Activated naive CD8-positive, alpha-beta T cell treated with anti-CD3 and anti-CD28 coated beads for 36 hours (primary cell): ENCODE measurements at places on chromosomes 1 and 21. TPM values are rescaled to one million over a fixed set of nuclear protein-coding genes. Genes with fewer than 3 reads are reported as not detected.

- DNase-seq = no peak
Measured at GRCh38 chr21:46054451-46054881, 43.4 kb upstream of the COL6A2 start.

DNA sequence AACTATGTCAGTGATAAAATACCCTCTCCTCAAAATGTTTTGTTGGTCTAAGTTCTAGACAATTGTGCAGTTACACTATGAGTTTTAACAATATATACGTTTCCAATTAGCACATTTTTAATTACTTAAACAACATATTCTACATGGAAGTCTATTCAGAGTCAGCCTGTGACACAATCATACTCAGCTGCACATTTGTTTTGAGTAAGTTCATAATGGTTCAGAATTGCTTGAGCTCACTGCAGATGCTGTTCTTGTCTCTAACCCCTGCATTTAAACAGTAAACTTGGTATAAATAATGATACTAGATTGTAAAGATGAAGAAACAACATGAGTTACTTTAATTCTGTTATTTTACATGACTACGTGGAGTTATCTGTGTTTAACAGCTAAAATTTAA is 30.6 kb downstream of the CDKN2C start:
- DNase-seq = no peak

- no peak for DNase-seq
Measured at GRCh38 chr1:56821462-56821797, 2.2 kb upstream of the FYB2 start.

DNA sequence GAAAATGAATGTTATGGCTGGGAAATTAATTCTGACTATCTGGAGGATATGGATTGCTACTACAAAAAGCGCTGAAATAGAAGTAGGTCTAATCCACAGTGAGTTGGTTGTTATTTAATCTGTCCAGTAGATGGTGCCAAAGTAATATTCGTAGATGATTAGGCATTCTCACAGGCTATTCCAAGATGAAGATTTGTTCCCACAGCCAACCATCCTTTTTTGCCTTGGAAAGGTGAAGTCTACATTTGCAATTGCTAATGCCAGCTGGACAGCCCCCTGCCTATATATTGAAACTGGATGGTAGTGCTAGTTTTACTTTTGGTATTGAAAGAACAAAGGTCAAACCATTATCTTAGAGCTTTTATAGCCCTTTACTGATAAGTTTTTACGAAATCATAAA is 43.8 kb downstream of the RBM11 start:
- no peak for DNase-seq

- no peak for DNase-seq
Measured at GRCh38 chr1:3364551-3364950, 89.9 kb upstream of the ARHGEF16 start.

GRCh38 chr1:2812136-2812535 is 10.6 kb upstream of the TTC34 start:
- DNase-seq = no peak

DNA sequence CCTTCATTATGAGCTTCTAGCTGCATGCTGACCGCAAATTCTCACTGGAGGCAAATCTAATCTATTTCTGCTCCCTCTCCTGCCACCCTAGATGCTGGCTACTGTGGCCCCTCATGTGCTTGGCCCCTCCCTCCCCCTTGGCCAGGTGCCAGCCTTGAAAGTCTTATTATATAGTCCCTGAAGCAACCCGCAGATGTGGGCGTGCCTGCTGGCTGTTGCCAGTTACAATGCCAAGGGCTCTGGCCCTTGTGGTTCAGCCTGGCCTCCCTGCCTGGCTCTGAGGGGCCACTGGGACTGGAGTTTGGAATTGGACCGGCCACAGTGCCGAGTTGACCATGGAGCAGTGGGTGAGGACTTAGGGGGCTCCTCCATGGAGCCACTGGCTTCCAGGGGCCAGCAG is 78.9 kb upstream of the ACTRT2 start:
- DNase-seq = no peak

GRCh38 chr1:9135073-9135836 is 6.4 kb upstream of the GPR157 start:
- DNase-seq = no peak

DNA sequence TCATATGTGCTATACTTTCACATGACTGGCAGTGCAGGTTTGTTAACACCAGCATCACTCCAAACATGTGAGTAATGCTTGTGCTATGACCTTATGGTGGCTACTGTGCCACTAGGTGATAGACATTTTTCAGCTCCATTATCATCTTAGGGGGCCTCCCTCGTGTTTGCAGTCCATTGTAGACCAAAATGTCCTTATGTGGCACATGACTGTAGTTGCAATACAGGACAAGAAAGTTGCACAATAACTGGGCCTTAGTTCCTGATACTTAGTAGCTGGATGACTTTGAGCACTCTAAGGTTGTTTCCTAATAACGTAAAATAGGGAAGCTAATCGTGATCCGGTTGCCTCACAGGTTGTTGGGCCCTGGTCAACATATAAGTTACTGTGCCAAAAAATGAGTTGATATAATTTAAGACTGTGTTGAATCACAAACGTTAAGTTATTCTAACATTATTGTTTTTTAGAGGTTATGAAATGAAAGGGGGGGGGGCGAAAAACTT is 511 bp upstream of the SNX27 start:
- DNase-seq = no peak

DNA sequence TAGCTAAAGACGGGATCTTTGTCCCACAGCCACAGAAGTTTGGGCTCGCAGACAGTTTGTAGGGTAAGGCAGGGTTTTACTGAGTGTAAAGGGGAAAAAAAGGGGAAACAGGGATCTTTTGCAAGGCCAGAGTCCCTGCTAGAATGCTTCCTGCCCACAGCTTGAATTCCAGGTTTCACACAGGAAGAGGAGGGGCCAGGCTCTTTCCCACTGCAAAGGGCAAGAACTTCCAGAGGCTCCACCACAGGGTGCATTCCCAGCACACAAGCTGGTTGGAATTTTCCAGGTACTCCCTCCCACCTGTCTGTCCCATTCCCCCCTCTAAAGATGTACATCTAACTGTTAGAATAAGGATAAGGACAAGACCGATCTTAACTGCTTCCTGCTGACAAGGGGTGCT is 1126.9 kb downstream of the KCNT2 start:
- no peak for DNase-seq

DNA sequence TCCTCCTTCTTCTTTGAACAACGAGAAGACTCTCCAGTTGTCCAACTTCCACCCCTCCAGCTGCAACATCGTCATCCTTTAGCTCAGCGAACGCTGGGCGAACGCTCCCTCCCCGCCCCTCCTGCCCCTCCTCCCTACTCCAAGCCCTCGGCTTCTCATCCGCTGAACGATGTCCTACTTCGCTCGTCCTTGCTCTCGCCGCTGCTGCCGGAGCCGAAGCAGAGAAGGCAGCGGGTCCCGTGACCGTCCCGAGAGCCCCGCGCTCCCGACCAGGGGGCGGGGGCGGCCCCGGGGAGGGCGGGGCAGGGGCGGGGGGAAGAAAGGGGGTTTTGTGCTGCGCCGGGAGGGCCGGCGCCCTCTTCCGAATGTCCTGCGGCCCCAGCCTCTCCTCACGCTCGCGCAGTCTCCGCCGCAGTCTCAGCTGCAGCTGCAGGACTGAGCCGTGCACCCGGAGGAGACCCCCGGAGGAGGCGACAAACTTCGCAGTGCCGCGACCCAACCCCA is at the start of gene BCAN:
TSS of gene BCAN (plus strand) at position 357 of the 504 bp plus-strand sequence. CDS start 3,938 bp downstream, outside the sequence.
- no peak for DNase-seq

- no peak for DNase-seq
Measured at GRCh38 chr1:85585799-85586198, 5.2 kb downstream of the CCN1 start.

DNA sequence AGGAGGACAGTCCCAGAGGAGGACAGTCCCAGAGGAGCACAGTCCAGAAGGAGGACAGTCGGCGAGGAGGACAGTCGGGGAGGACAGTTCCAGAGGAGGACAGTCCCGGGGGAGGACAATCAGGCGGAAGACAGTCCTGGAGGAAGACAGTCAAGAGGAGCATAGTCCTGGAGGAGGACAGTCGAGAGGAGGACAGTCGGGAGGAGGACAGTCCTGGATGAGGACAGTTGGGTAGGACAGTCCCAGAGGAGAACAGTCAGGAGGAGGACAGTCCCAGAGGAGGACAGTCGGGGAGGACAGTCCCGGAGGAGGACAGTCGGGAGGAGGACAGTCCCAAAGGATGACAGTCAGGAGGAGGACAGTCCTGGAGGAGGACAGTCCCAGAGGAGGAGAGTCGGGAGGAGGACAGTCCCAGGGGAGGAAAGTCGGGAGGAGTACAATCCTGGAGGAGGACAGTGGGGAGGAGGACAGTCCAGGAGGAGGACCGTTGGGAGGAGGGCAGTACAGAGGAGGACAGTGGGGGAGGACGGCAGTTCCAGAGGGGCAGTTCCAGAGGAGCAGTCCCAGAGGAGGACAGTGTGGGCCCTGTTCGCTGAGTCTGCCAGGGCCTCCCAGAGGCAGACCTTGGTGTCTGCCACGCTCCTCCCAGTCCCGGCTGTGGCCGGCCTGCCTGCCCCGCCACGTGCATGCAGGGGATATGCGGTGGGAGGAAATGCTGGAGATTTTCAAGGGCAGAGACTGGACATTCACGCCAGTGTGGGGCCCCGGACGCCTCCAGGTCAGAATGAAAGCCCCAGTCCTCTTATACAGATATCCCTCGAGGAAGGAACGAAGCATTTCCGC is 183.8 kb upstream of the ARHGEF16 start:
- DNase-seq = no peak

DNA sequence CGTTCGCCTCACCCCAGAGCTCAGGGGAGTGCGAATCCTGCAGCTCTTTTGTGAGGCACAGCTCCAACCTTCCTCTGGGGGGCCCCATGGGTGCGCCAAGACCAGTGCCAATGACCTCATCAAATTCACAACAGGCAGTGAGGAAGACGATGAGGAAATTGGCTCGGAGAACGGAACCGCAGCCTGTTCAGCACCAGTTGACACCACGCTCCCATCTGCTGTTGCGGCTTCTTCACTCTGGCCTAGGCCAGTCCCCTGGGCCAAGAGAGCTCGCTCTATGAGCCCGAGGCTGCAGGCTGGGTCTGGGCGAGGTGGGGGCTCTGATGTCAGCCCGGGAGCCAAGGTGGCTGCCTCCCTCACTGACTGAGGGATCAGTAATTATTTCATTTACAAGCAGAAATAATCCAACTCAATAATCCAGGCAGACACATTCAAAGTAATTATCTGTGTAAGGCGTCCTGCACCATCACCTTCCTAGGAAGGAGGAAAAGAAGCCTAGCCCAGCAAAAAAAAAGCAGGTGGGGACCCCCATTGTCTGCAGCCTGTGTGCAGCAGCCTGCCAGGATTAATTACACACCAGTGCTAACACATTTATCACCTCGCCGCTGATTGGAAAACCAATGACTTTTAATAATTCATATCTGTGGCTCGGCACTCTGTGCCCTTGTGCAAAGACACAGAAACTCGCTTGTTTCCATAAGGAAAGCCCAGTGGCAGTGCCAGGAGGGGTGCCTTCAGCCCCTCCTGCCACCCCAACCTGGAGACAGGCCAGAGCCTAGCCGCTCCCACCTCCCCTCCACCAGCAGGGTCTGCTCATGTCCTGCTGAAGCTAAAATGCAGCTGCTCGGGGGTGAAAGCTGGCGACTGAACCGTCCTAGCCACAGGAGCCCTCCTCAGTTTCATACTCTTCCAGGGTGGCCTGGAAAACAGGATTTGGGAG is 1.9 kb downstream of the PLEKHA6 start:
- DNase-seq = no peak

DNA sequence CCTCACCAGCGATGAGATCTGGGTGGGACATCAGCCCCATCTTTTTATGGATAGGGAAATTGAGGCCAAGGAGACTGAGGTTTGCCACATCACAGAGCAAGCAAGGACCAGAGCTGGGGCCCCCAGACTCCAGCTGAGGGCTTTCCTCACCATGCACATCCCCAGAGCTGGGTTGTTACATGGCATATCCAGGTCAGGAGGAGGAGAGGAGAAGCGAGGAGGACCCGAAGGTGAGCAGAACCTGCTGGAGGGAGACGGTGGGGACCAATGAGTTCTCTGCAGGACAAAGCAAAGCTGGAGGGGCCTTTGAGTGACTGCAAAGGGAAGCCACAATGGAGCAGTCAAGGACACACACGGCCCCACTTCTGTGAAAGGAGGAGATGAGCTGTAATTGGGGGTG is 255.5 kb upstream of the CSF3R start:
- DNase-seq = no peak

DNA sequence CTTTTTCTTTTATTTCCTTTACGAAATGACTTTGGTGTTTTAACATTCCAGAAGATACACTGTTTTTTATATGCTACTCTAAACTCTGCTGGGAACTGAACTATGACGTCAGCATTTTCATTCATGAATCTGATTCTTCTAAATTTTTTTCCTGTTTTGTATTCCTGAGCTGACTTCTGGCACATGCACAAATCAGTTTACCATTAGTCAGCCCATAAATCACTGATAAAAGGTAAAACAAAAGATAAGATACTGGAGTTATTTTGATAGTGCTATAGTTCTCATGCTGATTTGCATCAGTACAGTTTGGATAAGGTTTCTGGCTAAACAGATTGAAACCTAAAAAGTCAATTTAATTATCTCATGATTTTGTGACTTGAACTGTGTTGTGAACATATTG is 10.4 kb downstream of the CAMTA1 start:
- no peak for DNase-seq

GRCh38 chr1:85090225-85090624 is 41.9 kb upstream of the MCOLN3 start:
- DNase-seq = no peak

DNA sequence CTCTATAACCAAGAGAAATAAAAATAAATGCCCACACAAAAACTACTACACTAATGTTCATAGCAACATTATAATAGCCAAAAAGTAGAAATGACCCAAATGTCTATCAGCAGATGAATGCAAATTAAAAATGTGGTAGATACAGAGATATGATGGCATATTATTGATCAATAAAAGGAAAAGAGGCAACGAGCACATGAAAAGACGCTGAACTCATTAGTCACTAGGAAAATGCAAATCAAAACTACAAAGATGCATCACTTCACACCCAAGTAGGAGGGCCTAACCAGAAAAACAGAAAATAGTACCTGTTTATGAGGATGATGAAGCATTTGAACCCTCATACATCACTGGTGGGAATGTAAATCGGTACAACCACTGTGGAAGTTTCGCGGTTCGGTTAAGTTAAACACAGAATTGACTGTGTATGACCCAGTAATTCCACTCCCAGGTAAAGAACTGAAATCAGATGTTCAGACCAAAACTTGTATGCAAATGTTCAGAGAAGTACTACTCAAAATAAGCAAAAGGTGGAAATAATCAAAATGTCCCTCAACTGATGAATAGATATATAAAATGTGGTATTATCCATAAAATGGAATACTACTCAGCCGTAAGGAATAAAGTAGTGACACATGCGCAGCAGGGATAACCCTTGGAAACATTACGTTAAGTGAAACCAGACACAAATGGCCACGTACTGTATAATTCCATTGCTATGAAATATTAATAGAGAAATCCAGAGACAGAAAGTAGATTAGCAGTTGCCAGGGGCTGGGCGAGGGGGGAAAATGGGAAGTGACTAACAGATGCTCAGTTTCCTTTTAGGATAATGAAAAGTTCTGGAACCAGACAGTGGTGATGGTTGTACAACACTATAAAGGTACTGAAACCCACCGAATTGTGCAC is 3.1 kb downstream of the USP48 start:
- peak; percentile 52 for DNase-seq

Gene SLC25A34
- 0.76 TPM for total RNA-seq

Gene FCRL5
- total RNA-seq = 0.31 TPM

Gene FAM177B
- total RNA-seq = not detected

Gene CYP4A22
- total RNA-seq = not detected

Gene CD48
- total RNA-seq = 376 TPM

Gene AIRE
- total RNA-seq = not detected

Gene PGLYRP3
- not detected for total RNA-seq

Gene ADGRL4
- total RNA-seq = not detected

Gene HAO2
- total RNA-seq = not detected

Gene UTS2
- 0.19 TPM for total RNA-seq

Gene ARMH1
- total RNA-seq = 139 TPM

Gene ANKRD45
- total RNA-seq = 0.14 TPM
